ENCODE measurements at places on chromosomes 4 and X.

- DNase-seq: peak; percentile 69
Observed at GRCh38 chr4:101198682-101199339, 148.5 kb downstream of the PPP3CA start.

DNA sequence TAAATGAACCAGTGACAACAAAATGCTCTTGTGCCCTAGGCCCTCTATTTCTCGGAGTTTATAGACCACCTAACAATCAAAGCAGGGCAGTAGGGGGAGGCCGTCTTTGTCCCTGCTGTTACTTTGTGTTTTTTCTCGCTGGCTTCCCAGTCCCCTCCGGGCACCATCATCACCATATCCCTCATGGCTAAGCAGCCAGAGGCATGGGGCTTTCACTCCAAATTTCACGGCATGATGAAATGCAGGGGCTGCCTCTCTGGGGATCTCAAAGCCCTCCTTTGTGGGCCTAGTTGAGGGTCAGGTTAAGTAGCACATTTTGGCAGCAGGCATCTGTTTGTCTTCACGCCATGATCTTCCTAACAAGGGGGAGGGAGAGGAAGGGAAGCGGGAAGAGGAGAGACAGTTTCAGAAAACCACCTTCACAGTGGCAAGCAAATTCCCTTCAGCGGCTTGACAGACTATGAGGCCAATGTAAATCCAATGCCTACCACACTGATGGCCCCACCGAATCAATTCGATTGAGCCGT, 91.9 kb downstream of the ANOS1 start:
- DNase-seq: peak; percentile 80

DNA sequence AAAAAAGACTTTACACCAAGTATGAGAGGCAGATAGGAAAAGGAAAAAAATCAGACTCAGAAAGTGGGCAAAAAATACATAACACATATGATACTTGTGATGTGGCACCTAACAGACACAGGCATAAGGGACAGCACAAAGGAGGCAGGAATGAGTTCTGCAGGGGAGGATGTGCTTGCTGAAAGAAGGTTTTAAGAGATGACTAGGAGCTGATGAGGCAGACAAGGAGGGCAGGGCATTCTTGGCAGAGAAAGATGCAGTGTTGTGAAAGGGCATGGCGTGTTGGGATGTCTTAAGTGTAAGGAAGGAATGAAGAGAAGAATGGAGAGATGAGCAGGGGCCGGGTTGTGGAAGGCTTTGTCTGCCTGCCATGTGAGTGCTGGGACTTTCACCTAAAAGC, 49.7 kb upstream of the TMEM154 start:
- no peak for DNase-seq

DNA sequence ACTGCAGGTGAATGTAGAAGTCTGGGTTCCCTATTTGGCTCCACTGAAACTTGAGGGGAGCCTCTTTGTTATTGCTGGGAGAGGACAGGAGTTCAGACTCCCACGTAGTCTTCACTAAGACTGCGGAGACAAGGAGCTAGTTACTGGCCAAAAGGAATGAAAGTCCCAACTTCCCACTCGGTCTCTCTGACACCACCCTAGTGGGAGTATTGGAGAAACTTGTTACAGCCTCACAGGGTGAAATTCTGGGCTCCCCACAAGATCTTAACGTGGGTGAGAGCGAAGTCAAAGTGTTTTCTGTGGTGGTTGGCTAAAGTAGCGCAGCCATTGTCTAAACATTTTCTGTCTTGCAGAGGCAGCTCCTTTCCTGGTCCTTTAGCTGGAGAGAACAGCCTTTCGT, 13.5 kb downstream of the MYOZ2 start:
- no peak for DNase-seq

- DNase-seq: no peak
Observed at GRCh38 chr4:1038948-1039492, 27.6 kb downstream of the FGFRL1 start.

DNA sequence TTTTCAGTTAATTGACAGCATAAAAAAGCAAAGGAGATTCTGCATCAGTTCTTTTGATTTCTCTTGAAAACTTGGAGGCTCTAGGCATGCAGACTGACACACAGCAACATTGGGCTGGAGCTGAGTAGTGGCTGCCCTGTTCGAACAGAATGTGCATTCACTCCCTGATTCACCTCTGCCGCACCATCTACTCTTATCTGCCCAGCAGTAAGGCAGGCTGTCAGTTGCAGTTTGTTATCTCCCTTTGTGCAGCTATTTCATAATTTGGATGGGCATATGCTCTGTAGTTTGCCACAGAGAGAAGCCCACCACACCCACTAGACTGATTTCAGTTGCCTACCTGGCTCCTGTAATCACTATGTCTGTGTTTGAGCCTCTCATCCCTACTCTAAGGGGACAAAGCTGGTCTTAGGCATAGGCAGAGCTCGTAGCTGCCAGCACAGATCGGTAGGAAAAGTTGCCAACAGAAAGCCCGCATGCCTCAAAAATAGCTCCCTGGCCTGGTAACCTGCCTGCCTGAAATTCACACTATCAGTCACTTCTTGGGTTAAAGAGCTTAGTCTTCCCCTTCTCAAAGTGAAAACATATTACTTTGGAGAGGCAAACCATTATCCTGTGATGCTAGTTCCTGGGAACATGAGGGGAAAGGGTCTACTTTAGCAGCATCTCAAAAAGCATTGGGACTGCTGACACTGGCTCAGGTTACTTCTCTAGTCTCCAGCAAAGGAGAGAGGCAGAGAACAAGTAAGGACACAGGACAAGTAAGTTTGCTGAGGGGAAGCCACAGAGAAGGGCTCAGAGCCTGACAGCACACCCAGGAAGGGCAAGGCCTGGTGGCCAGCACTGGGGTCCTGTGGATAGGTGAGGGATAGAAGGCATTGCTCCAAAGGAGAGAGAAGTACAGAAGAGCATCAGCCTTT, 75.9 kb upstream of the TMEM164 start:
- no peak for DNase-seq

GRCh38 chr4:26746802-26747213, 113.8 kb upstream of the STIM2 start:
- DNase-seq: no peak

- no peak for DNase-seq
Observed at GRCh38 chrX:10564484-10564883, 55.9 kb downstream of the MID1 start.

Data from NCI-H345 (cell line).